ENCODE measurements at places on chromosomes 2 and 18.

DNA sequence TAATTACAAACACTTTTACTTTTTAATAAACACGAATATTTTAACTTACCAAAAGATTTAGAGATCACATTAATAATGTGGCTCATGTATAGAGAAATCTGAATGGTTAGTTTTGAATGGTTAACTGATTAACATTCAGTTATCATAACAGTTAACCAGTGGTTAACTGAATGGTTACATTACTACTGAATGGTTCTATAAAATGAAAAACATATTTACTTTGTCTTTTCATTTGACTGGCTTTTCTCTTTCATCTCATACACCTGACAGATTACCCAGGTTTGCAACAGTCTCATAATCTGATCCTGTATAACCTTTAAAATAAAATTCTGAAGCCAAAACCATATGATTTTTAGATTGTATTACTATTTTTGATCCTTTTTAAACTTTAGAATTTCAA, 91.9 kb downstream of the EPB41L5 start:
- no peak for DNase-seq

- DNase-seq = no peak
Measured at GRCh38 chr2:184727813-184728212, 129.5 kb downstream of the ZNF804A start.

GRCh38 chr2:60119778-60120177, 433.7 kb downstream of the BCL11A start:
- no peak for DNase-seq

GRCh38 chr2:116440104-116440653, 1374.3 kb upstream of the DDX18 start:
- no peak for DNase-seq

DNA sequence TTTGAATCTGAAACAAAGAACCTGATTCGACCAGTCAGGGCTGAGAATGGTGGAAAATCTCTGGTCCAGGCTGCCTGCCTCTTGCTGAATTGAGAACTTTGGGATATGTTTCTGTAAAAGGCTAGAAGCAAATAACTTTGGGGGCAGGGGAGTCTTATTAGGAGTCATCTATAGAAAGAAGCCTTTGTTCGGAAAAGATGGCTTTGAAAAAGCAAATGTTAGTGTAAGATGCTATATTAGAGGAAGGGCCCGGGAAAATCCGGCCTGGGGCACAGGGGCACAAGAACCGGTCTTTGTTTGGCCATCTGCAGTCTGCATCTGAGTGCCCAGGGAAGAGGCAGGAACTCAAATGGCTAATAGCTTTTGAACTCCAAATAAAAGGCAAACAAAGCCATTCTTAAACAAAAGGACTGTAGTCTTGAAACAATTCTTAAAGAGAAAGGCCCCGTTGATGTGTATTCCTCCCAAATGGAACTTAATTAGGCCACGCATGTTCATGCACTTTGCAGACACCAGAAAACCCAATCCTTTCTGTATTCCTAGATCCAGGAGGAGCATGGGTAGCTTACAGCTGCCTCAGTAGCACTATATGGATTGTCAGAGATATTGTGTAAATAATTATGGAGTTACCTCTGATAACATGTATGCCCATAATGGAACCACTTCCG, 180.0 kb upstream of the ARL4C start:
- no peak for DNase-seq

DNA sequence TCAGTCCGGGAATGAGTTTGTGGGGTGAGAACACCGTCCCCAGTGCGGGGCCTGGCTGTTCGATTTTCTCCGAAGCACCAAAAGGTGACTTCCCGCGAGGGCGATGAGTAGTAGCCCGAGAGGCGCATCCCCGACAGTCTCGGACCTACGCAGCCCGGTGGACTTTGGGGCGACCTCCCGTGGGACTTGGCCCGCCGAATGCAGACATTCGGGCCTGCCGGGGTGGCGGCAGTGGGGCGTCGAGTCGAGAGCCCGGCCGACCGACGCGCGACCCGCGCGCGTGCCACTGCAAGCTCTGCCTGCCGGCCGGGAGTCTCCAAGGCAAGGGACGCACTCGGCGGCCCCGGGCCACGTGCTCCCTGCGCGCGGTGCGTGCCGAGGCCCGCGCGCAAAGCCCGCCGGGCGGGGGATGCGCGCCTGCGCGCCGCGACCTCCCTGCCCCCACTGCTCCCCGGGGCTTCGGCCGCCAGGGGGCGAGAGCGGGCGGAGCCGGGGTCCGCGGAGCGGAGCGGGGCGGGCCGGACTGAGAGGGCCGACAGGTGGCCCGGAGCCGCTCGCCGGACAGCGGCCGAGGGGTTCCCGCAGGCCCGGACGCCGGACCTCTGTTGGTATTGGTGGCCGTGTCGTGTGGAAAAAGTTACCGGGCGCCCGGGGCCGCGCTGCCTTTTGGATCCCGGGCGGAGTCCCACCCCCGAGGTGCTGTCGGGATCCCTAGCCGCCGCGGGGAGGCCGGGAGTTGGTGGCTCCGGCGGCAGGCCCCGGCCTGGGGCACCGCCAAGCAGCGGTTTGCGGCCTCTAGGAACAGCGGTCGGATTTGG, 1.9 kb downstream of the PTMA start:
- peak; percentile 95 for DNase-seq

DNA sequence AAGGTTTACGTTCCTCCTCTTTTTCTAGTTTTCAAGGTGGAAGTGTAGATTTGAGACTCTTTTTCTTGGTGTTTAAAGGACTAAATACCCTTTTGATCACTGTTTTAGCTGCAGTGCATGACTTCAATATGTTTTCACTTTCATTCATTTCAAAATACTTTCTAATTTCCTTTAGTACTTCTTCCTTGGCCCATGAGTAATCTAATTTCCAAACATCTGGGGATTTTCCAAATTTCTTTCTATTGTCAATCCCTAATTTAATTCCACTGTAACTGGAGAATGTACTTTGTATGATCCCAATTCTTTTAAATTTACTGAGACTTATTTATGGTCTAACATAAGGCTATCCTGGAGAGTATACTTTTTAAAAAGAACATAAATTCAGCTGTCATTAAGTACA, 3.8 kb upstream of the RHBDD1 start:
- no peak for DNase-seq

DNA sequence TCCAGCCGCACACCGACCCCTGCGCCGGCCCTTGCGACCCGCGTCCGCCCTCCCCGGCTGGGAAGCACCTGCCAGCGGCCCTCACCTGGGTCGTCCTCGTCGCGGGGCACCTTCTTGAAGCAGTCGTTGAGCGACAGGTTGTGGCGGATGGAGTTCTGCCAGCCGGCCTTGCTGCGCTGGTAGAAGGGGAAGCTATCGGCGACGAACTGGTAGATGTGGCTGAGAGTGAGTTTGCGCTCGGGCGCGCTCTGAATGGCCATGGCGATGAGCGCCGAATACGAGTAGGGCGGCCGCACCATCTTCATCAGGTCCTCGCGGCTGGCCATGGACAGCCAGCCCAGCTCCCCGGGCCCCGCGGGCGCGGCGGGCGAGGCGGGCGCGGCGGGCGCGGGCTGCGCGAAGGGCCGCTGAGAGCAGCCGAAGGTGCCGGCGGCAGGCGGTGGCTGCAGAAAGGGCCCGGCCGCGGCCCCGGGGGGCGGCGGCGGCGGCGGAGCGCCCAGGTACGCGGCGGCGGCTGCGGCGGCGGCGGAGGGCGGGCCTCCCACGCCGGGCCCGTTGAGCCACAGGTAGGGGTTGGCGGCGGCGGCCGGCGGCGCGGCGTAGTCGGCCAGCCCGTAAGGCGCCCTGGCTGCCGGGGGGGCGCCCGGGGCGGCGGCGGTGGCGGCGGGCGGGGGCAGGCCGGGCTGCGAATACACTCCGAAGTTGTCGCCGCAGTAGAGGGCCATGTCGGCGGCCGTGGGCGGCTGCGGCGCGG, 505 bp downstream of the FOXI3 start:
- DNase-seq = peak; percentile 25

GRCh38 chr2:10003206-10004125, 39.9 kb upstream of the KLF11 start:
- DNase-seq = no peak

DNA sequence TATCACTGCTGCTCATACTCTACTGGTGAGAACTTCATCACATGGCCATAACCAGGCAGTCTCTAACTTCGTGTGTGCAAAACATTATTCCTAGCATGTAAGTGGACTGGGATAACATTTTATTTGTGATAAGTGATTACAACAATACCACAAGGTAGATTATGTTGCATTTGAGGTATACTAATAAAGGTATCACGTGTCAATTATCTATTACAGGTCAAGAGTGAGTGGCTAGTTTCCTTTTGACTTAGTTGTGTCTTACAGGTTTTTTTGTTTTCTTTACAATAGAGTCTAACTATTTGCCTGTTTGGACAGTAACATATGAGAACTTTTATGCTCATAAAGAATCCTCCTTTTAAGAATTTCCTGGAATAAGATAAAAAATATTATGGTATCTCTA, 67.2 kb upstream of the DSC1 start:
- no peak for DNase-seq

DNA sequence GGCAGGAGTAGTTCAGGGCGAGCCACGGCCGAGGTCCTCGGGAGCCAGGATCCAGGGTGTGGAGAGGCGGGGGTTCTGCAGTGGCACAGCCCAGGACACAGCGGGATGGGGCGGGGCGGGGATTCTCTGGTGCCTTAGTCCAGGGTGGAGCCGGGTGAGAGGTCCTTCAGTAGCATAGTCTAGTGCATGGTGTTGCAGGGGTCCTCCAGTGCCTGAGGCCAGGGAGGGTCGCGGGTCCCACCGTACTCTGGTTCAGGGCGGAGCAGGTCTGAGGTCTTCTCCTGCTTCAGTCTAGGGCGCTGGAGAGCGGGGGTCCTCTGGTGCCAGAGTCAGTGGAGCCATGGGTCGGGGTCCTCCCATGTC, 131.1 kb downstream of the CCDC74A start:
- no peak for DNase-seq

- DNase-seq = no peak
Measured at GRCh38 chr2:111642586-111643327, 241.2 kb downstream of the ANAPC1 start.

DNA sequence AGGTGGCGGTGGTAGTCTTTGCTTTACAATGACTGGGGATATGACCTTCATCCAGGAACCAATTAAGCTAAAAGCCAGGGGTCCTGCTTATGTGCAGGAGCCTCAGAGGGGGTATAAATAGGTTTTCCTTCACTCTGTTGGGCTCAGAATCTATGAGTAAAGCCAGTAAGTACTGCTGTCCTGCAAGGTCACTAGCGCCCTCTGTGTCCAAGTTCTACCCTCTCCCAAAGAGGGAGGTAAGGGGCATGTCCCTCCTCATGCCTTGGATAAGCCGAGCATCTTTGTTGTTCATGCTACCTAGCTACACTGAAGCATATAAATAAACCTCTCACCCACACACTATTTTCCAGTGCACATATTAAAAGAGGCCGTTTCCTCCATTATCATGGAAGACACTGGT, 79.4 kb downstream of the SPRED2 start:
- DNase-seq = no peak

DNA sequence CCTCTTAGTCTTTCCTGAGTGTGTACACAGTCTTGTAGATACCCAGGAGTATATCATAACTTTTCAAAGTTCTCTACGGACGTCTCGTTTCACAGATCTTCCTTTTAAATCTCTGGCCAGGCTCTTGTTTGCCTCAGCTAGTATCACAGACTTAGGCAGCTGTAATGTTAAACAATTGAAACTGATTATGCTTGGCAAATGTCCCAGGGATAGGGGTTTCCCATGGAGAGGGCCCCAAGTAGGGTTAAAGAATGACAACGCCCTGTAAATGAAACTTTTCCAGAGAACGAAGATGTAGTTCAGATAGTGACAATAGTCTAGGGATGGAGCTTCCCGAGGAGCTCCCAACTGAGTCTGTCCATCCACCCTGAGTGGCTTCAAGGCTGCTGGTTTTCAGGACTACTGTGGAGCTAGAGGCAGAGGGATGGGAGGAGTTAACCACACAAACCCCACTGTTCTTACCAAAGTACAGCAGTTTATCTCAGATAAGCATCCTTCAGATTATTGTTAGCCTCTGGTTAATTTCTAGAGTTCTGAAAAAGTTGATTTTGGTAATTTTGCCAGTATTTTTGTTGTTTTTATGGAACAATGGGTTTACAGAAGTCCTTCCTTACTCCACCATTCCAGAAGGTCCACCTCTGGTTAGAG, 9.1 kb downstream of the NEURL3 start:
- DNase-seq = no peak

- peak; percentile 64 for DNase-seq
Measured at GRCh38 chr2:96527286-96528005, 9.1 kb upstream of the ARID5A start.

- no peak for DNase-seq
Measured at GRCh38 chr2:241037498-241037897, 39.1 kb downstream of the SNED1 start.

DNA sequence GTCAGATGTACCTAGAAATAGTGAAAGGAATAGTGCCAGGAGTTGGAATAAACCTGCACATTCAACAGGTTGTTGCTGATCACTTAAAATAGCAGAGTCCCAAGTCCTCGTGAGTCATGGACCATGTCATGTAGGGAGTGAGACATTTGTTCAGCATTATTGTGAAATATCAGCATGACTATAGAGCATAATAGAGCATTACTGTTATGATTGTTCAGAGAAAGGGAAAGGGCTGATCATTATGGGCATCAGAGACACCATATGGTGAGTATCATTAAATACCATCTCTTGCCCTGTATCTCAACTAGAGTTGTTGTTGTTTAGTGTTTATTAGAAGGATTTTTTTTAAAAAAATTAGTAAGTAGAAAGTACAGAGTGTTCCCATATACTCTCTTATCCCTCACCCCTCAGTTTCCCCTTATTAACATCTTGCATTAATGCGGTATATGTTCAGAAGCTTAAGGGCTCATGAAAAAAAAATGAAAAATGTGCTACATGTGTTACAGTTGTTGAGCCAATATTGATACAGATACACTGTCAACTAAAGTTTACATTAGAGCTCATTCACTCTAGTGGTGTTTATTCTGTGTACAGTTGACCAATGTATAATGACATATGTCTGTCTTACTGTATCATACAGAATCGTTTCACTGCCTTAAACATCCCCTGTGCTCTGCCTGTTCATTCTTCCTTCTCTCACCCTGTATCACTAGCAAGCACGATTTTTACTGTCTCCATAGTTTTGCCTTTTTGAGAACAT, 5.7 kb downstream of the ELAC1 start:
- DNase-seq = no peak

GRCh38 chr18:57214976-57215375, 68.1 kb downstream of the BOD1L2 start:
- DNase-seq = no peak

DNA sequence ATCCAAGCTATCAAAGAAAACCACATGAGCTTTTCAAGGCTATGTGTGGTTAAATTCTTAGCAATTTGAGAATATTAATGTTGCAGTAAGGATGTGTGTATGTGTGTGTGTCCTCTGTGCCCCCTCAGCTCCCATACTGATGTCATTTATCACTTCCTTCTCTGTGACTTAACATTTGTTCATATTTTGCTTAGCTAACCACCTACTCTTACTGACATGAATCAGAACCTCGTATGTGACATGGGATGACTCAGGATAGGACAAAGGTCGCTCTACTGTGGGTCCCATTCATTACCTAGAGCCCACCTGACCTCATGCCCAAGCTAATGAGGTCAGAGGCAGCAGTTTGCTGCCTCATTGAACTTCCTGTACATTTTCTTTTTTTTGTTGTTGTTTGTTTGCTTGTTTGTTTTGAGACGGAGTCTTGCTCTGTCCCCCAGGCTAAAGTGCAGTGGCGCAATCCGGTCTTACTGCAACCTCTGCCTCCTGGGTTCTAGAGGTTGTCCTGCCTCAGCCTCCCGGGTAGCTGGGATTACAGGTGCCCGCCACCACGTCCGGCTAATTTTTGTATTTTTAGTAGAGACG, 36.3 kb downstream of the MOGAT1 start:
- DNase-seq = no peak

- no peak for DNase-seq
Measured at GRCh38 chr2:111634995-111635538, 248.9 kb downstream of the ANAPC1 start.

- no peak for DNase-seq
Measured at GRCh38 chr2:217685255-217685605, 317.6 kb downstream of the TNS1 start.

Data from activated T-cell treated with anti-CD3 and anti-CD28 coated beads, Interleukin-2, amount 50 U/mL, for 1 hour (primary cell).